ENCODE measurements at places on chromosomes 7 and 10.

GRCh38 chr10:70053218-70053840 lies 683 bp downstream of the MACROH2A2 start:
- DNase-seq, result no peak

DNA sequence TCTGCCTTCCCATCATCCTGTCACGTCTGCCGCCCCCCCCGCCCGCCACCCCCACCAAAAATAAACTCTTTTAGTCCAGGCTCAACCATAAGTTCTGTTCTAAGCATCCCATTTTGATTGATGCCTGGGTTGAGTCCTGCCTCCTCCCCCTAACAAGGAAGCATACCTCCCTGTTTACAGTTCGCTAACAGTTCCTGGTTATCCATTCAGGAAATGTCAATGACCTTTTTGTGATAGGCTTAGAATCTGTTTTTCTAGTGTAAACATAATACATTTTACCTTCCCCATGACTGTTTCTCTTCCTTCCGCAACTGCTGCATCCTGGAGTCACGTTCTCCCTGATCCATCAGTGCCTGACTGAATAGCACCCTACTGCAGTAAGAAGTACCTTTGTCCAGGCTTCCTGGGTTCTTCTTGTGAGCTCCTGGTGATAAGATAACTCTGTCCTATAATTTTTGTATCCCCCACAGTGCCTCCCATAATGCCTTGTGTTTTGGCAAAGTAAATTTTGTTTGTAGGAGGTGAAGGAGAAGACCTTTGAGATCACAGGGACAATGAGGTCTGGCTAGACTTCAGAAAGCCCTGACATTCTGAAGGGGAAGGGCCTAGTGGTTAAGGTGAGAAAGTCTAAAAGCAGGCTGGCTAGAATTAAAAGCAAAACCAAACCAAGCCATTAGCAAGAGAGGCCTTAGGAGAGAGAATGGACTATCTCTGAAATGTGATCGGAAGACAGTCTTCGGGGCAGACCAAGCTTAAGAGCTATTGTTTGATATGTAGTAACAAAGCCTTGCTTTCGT lies 7.3 kb downstream of the AGFG2 start:
- DNase-seq, result no peak

- no peak for DNase-seq
Measured at GRCh38 chr10:131207176-131207575, 104.3 kb downstream of the TCERG1L start.

DNA sequence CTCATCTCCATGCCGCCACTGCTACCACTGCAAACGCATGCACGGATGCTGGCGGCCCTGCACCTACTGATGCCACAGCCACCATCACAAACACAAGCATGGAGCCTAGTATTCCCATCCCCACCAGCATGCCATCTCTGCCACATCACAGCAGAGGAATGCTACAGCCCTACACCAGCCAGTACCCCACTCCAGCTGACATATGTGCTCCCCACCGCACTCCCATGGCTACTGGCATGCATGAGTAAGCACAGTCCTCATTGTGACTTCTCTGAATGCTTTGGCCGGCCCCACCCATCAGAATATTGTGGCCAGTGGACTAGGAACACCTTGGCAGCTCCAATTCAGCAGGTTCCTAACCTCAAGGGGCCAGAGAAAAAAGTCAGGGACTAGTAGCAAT lies 705.5 kb downstream of the POM121L12 start:
- DNase-seq, result no peak

- no peak for DNase-seq
Measured at GRCh38 chr10:5147255-5147980, 37.5 kb downstream of the AKR1C8 start.

GRCh38 chr10:29227201-29227600 lies 61.7 kb upstream of the LYZL1 start:
- no peak for DNase-seq

GRCh38 chr7:44637788-44638594 lies 31.6 kb downstream of the OGDH start:
- DNase-seq, result peak; percentile 63

DNA sequence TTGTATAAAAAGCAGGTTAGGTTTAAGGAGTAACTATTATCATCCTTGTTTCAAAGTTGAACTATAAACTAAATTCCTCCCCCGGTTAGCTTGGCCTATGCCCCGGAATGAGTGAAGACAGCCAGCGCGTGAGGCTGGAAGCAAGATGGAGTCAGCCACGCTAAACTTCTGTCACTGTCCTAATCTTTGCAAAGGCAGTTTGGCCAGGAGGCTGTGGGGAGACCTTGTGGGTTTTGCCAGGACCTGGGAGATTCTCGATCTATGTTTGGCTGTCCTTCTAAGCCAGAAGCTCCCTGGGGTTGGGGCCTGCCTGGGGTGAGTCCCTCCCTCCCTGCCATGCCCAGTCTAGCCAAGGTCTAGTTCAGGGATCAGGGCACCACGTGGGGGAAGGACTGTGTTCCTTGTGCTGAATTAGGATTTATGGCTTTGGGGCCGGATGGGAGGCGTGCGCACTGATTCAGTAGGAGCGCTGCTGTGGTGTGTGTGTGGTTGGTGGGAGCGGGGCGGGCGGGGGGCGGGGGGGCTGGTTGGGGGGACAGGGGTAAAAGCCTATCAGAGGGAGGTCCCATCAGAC lies 871 bp upstream of the GTF2IRD1 start:
- peak; percentile 41 for DNase-seq

DNA sequence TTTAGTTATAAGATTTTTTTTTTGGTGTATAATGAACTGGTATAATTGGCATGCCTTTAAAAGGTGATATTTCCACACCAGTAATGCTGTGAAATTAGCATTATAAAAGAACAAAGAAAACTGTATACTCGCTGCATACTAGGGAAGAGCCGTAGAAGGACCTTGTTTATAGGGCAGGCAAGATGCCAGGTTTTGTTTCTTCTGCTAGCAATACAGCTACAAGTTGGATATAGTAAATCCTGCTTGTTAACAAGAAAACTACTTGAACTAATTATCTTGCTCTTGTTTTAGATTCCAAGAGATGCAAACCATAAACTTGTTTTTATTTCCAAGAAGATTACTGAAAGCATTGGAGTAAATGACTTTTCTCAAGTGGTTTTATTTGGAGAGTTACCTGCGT lies 1.9 kb downstream of the DNAH11 start:
- DNase-seq, result no peak

DNA sequence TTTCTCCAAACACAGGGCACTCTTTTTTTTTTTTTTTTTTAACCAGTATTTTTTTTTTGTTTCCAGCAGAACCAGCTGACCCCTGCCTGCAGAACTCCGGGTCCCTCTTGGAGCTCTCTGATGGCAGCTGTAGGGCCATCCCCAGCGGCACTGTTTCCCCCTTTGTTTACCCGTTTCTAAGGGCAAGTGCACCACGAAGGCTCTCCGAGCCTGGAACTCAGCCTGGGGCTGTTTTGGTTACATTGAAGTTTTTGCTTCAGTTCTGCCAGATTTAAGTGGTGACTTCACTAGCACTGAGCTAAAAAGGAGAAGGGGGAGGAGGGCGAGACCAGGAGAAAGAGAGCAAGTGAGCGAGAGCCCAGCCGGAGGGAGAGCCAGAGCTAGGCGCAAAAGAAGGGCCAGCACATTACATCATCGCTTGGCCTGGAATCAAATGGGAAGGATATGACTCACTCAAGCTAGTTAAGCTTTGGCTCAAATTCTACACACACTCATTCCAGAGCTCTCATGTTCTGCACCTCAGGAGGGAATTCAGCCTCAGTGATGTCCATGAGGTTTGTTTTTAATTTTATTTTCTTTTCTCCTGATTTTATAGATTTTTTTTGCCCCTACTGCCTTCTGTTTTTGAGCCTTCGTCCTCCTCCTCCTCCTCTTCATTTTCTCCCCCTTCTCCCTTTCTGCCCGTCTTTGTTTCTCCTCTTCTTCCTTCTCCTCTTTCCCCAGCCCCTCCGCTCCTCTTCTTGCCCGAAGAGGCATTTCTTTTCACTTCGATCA lies 272.3 kb downstream of the TRIL start:
- no peak for DNase-seq

GRCh38 chr10:72552857-72553256 lies 73.0 kb downstream of the MICU1 start:
- no peak for DNase-seq

DNA sequence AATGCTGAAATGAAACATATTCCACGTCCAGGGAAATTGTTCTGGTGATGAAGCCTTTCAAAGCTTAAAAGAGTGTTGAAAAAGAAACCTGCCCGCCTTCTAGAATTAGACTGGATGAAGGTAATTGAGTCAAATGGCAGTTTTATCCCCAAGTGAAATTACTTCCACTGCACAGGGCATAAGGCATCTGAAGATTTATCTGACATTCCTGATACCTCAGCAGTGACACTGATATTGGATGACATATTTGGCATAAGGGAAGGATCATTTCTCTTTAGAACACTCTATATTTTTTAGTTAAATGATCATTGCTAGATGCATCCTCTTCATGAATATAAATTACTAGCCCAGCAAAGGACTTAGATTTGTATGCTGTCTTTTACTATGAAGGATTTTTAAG lies 229.6 kb upstream of the TPK1 start:
- DNase-seq, result no peak

Data from activated CD4-positive, CD25-positive, alpha-beta regulatory T cell treated with anti-CD3 and anti-CD28 coated beads, Interleukin-2, amount 50 U/mL, for 72 hours (primary cell).